ENCODE measurements at places on chromosomes 2 and 18.
A peak's percentile ranks its signal among the peaks of the same experiment; 100 is the strongest.

- DNase-seq, result no peak
Observed at GRCh38 chr2:160869411-160869810, 290.8 kb upstream of the TANK start.

DNA sequence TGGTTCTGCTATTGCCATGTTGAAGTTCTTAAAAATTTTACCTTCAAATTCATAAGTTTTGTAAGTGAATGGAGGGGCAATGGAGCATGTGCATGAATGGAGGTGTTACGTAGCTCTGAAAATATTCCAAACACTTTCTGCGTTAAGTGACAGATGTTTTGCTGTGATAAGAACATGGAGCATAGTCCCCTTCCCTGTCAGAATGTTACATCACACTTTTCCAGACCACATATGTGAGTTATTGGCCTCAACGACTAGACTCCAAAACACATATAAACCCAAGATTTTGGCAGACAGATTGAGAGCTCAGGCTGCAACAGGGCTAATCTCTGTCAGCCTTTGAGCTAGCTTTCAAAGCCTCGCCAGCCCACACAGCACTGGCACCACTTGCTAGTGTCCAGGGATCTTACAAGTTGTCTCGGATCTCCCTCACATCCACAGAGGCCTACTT lies 27.2 kb upstream of the MFSD6 start:
- no peak for DNase-seq

GRCh38 chr18:58541789-58542425 lies 87.0 kb downstream of the ALPK2 start:
- peak; percentile 38 for DNase-seq

DNA sequence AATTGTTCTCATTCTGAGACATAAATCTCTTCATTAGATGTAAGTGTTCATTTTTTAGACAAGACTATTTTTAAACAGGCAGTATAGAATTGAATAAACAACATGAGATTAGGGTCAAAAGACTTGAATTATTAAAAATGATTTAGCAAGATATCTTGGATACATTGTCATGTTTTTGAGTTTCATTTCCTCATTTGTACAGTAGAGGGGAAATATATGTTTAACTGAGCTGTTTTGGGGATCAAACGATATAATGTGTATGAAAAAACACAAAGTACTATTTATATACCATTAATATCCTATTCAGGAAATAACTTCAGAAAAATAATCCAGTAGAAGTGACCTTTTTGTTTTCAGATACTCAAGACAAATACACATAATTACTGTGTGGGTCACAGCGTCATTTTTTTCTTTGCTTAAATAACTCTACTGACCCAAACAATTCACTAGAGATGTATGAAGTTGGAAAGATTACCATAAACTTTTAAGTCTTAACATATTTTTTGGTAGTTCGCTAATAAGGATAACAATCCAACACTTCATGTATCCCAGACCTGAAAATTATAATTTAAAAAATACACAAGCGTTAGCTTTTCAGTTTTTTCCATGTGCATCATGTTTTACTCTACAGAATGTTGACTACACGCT lies 896 bp upstream of the ASXL3 start:
- DNase-seq, result no peak

DNA sequence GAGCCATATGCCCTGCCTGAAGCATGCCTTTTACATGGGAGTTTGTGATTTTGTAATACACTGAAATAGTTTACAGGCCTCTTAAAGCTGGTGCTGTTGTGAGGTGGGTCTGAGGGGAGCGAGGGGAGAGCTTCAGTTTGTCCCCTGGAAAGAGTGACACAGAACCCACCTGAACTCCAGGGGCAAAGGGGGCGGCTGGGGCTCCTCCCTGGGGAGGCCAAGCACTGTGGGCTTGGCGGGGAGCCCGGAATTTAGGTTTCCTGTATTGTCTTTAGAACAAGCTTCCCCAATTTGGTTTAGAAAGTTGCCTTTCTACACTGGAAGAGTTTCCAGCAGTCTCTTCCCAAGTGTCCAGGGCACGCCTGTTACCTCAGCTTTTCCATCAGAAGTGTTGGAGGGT lies 75.7 kb downstream of the VAPA start:
- no peak for DNase-seq

- no peak for DNase-seq
Observed at GRCh38 chr18:35610724-35611123, 29.2 kb downstream of the GALNT1 start.

DNA sequence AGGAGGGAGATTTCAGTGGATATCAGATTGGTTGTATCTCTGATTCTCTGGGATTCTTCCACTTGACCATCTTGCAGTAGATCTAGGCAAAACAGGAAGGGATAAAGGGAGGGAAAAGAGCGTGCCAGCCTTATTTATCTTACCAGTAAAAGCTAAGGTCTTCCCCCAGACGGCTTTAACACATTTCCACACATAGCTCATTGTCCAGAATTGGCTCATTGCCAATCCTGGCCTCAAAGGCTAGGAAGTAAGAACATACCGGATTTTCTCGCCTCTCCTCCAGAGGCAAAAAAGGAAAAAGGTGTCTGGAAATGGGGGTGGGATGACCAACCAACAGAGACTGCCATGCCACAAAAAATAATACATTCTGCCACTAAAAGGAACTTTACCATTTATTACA lies 411.6 kb upstream of the NRP2 start:
- no peak for DNase-seq

DNA sequence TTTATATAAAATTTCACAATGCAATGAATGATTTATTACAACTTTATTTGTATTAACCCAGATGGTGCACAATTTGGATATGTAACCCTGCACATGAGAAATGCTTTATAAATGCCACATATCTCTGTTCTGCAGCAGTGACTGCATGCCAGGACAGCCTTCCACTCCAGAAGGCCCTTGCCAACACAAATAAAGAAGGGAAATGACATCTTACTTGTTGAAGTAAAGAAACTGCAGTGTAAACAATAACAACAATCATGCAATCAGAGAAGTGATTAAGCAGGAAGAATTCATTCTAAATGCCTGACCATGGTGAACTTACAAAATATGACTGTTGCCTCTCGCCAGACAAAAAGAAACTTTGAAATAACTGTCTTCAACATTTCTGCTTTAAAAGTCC lies 129.9 kb upstream of the CHST9 start:
- no peak for DNase-seq

GRCh38 chr2:102606353-102606752 lies 13.0 kb upstream of the SLC9A2 start:
- no peak for DNase-seq

GRCh38 chr2:62054916-62055450 lies 140.9 kb upstream of the B3GNT2 start:
- no peak for DNase-seq

DNA sequence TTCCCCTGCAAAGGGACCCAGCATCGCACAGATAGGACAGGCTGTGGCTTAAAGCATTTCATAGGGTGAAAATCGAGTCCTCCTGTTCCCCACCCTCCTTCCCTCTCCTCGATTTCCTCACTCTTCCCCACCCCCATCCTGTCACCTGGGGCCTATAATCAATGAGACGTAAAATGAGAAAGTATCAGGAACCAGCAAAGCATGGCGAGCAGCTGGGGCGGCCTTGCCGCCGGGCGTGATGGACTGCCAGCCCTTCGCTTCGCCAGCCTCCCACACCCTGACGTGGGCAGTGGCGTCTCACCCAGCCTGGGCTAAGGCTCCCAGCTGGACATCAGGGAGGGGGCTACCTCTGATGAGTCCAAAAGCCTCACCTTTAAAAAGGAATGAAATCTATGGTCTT lies 11.1 kb downstream of the SLC30A3 start:
- DNase-seq, result no peak

DNA sequence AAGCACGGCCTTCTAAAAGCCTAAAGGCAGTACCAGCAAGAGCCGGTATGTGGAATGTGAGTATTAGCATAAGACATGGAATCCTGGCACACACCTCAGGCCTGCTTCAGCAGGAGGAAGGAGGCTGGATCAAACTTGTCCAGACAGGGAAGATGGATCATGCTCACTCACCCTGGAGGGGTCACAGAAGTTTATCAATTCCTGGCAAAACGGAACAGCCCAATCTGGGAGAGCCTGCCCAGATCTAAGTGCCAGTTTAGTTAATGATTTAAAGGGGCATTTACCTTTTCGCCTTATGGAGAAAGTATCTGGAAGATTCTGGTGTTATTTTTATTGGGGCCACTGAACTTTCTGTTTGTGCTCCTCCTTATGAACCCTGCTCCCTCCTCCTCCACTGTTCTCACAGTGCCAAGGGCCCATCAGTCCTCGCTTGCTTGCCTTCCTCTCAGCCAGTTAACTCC lies 58.3 kb upstream of the NFE2L2 start:
- DNase-seq, result no peak

GRCh38 chr2:216339456-216340279 lies 32.6 kb downstream of the MARCHF4 start:
- no peak for DNase-seq

- no peak for DNase-seq
Observed at GRCh38 chr18:60147323-60147722, 225.3 kb downstream of the MC4R start.

GRCh38 chr18:73246763-73247162 lies 379.0 kb upstream of the NETO1 start:
- no peak for DNase-seq

GRCh38 chr2:224545884-224546644 lies 39.1 kb downstream of the CUL3 start:
- no peak for DNase-seq

DNA sequence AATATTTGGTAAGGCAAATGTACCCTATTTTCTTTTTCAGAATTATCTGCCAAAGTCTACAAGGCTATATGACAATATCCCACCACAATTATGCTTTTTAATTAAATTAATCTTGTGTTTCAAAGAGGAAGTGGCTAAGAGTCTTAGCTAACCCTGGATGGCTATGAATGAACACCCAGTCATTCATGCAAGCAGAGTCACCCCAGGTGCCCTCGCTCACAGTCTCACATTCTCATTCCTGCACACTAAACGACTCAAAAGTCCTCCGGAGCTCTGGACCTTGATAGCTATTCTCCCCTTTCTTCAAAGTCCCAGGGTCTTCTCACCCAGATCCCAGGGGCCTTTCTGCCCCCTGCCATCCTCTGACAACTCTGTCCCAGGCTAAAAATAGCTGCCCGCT lies 42.1 kb upstream of the MRPL19 start:
- no peak for DNase-seq

- no peak for DNase-seq
Observed at GRCh38 chr2:84126530-84126929, 332.6 kb downstream of the SUCLG1 start.

- DNase-seq, result no peak
Observed at GRCh38 chr18:47247036-47247415, 4.4 kb downstream of the SKOR2 start.

GRCh38 chr2:164976301-164976700 lies 21.0 kb upstream of the SLC38A11 start:
- no peak for DNase-seq

DNA sequence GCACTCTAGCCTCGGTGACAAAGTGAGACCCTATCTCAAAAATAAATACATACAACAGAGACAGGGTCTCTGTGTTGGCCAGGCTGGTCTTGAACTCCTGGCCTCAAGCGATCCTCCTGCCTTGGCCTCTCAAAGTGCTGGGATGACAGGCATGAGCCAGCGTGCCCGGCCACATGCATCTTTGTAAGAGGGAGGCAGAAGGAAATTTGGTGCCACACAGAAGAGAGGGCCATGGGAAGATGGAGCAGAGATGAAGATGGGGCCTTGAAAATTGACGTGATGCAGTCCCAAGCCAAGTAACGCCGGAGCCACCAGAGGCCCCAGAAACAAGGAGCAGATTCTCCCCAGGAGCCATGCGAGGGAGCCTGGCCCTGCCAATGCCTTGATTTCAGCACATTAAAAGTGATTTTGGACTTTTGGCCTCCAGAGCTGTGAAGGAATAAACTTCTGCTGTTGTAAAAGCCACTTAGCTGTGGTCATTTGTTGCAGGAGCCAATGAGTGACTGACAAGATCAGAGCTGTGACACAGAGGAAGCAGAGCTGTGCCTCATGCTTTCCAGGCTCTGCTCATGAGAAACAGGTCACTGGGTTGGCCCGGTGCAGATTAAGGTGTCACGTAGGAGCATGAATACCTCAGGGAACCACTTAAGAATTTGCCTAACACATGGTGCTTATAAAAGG lies 2.7 kb upstream of the SLC66A2 start:
- no peak for DNase-seq

- DNase-seq, result no peak
Observed at GRCh38 chr2:19358242-19359020, at the start of gene OSR1. Gene OSR1, minus strand, starts transcription at chr2:19358623. Its CDS starts 4,818 bp downstream, at chr2:19353805.

- no peak for DNase-seq
Observed at GRCh38 chr18:54812885-54813284, 15.4 kb upstream of the RAB27B start.

GRCh38 chr18:30675493-30675892 lies 367.0 kb downstream of the DSC3 start:
- DNase-seq, result no peak

DNA sequence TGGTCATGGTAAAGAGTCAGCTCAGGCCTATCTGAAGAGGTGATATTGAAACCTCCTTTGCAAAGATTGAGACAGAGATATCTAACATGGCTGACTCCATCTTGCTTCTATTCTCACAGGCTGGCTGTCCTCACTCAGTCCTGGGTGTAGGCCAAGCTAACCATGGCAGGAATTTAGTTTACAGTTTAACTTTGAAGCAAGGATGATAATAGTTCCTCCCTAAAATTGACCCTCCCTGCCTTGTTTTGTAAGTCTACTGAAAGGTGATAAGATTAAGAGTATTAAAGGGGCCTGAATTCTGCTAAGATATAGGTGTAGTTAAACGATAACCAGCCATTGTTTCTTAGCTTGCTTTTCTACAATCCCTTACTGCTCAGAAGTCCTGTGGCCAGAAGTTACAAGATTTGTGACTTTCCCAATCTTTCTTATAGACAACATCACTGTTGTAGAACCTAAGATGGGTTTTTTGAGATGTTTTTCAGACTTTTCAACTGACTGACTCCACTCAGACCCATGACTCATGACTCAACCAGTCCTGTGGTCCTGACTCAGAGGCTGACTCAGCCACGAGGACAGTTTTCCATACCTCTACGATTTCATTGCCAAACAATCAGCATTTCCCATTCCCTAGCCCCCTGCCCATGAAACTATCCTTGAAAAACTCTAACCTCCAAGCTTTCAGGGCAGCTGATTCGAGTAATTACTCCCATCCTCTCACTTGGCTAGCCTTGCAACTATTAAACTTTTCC lies 195.7 kb upstream of the SESTD1 start:
- DNase-seq, result no peak

DNA sequence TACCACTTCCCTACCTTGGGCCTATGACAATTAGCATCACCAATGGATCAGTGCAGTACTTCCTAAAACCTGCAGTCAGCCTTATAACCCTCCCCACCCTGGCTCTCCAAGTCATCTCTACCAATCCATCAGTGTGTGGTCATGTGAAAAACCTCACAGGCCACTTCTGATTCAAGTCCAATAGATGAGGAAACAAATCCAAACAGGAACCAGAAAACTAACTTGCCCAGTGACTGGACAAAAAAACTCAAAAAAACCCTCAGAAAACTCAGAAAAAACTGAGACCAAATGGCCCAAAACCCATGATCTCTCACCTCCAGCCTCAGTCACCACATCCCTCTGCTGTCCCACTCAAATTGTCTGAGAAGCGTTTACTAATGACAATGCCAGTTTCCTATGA lies 43.3 kb downstream of the TGFA start:
- no peak for DNase-seq
